ENCODE measurements at places on chromosomes 5 and 9. TPM values are rescaled to one million over a fixed set of nuclear protein-coding genes. Genes with fewer than 3 reads are reported as not detected.

DNA sequence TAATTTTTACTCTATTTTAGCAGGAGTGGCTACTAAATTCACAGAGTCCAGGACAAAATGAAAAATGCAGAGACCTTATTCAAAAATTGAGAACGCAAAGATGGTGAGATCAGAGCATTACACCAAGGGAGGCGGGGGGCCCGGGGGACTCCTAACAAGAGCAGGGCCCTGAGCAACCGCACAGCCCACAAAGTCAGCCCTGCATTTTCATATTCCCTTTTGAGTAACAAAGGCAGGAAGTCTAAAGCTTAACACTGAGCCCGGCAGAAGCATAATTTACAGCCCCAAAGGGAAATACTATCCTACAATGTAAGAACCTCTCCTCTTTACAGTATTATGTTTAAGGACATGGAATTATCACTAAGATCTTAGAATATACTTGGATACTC is 69.4 kb downstream of the TLE1 start:
- no peak for DNase-seq

DNA sequence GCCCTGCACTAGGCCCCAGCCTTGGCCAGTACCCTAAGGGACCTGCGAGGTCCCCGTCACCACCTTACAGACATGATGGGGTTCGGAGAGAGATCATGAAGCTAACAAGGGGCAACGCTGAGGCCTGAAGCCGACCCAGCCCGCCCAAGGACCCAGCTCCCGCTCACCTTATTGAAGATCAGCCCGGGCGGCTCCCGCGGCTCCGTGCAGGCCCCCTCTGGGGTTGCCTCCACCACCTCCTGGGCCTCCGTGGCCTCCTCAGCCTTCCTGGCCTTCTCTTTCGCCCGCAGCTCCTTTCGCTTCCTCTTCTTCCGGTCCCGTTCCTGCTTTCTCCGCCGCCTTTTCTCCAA is 3.6 kb downstream of the SURF6 start:
- DNase-seq: no peak

- DNase-seq: no peak
Observed at GRCh38 chr5:93954421-93955069, 213.1 kb upstream of the POU5F2 start.

DNA sequence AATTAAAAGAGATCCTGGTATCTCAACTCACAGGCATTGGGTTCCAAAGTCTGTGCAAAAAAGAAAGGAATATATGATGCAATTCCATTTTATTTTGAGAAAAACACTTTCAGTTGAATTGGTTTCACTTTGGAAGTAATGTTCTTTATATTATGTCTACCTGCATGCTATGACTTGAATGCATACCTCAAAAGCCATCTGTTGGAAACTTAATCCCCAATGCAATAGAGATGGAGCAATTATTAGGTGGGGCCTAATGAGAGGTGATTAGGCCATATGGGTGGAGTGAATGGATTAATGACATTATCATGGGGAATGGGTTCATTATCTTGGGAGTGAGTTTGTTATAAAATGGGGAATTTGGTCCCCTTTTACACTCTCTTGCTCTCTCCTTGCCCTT is 293.3 kb downstream of the CSNK1G3 start:
- DNase-seq: no peak

Gene CYSRT1
- 1.6 TPM for total RNA-seq

Gene UGT3A1
- total RNA-seq: not detected

DNA sequence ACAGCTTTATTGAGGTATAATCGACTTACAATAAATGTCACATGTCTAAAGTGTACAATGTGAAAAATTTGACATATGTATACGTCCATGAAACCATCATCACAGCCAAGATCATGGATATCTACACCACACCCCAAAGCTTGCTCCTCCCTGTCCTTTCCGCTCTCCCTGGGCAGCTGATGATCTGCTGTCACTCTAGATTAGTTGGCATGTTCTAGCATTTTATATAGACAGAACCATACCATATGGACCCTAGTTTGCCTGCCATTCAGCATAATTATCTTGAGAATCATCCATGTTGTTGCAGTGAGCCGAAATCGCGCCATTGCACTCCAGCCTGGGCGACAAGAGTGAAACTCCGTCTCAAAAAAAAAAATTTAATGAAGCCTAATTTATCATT is 42.5 kb downstream of the ERGIC1 start:
- no peak for DNase-seq

- no peak for DNase-seq
Observed at GRCh38 chr5:746258-746761, 38.2 kb downstream of the ZDHHC11B start.

DNA sequence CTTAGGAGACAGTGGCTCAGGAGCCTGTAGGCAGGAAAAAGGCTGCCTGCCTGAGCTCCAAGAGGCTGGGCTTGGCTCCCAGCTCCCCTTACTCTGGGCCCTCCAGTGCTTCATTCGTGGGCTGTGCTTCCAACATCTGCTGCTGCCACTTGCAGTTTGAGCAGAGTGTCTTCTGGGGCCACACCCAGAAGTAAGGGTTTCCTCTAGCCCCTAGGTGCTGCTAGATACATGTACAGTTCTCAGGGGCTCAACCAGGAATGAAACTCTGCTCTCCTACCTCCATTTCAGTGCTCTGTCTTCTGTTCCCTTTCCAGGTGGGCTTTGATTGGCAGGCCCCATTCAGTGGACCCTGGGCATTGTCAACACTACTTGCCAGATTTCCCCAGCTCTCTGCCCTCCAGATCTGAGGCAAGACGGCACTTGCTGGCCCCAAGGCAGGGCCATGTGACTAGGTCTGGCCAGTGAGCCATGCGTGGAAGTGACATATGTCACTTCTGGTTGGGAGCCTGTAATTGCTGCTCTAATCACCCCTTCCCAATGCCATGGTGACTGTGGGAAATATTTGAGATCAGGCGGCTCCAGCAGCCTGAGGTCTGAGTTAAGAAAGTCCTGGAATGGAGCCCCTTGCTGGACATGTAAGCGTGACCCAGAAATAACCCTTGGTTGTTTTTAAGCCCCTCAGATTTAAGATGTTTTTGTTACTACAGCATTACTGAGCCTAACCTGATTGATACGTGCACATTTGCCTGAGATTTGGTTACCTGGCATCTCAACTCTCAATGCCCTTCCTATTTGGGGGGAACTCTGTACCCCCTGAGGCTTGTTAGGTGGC is 9.4 kb upstream of the BOD1 start:
- DNase-seq: no peak

Gene MAPK9
- total RNA-seq: 24.0 TPM

- no peak for DNase-seq
Observed at GRCh38 chr9:86315078-86315477, 32.7 kb upstream of the ISCA1 start.

Gene BARHL1
- total RNA-seq: not detected

DNA sequence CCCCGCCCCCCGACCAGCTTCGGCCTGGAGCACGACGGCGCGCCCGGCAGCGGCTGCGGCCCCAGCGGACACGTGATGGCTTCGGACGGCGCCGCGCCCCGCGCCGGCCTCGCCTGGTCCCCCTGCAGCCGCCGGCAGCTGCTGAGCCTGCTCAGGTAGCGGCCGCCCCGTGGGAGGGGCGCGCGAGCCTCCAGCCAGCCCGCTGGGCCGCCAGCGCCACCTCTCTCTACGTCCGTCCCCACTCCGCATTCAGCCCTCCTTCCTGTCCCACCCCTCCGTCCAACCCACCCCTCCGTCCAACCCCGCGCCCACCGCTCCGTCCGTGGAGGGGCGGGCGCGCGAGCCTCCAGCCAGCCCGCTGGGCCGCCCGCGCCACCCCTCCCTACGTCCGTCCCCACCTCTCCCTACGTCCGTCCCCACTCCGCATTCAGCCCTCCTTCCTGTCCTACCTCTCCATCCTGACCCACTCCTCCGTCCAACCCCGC is 6.5 kb downstream of the ADAMTS13 start:
- DNase-seq: no peak

GRCh38 chr5:61311056-61311610 is 20.9 kb upstream of the ZSWIM6 start:
- no peak for DNase-seq

DNA sequence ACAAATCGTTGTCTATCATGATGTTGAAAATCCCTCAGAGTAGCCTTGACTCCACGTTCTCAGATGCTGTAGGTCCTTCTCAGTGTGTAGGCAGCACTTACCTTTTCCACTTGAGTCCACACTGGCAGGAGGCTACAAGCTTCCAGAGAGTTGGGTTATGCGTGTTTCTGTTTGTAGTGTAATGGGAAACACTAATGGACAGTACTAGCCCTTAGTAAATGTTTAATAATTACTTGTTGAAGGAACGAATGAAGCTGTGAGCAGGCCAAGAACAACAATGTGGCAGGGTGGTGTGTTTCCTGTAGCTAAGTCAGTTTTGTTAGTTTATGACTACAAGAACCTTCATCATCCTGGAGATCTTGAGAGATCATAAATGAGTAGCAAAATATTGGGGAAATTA is 83.5 kb downstream of the ARHGAP26 start:
- no peak for DNase-seq

DNA sequence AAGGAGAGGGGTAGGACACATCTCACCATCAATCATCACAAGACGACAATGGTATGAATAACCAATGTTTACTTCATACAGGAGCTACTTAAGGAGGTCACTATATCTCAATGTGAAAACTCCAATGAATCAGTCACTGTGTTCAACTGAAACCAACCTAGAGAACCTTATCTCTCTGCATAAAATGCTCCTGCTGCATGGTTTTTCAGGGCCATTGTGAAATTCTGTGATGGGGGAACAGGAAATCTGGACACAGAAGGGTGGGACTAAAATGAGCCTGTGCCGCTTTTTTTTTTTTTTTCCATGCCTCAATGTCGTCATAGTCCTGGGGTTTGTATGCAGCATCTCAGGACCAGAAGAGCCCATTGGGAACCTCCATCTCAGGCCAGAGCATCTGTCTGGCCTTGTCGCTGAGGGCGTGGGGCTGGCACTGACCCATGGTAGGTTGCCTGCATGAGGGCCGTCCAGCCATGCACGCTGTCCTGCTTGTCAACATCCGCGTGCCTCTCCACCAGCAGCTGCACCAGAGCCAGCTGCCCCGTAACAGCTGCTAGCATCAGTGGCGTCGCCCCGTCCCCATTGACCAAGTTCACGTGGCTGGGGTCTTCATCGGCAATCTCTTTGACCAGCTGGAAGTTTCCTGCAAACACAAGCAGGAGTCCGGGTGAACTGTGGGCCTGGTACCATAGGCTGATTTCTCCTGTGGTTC is 12.7 kb downstream of the ANKS6 start:
- no peak for DNase-seq

GRCh38 chr9:134355561-134356279 is 29.5 kb downstream of the RXRA start:
- DNase-seq: peak; percentile 68

GRCh38 chr5:146799231-146799630 is 79.3 kb downstream of the PPP2R2B start:
- no peak for DNase-seq

Gene RGS14
- 48.9 TPM for total RNA-seq

DNA sequence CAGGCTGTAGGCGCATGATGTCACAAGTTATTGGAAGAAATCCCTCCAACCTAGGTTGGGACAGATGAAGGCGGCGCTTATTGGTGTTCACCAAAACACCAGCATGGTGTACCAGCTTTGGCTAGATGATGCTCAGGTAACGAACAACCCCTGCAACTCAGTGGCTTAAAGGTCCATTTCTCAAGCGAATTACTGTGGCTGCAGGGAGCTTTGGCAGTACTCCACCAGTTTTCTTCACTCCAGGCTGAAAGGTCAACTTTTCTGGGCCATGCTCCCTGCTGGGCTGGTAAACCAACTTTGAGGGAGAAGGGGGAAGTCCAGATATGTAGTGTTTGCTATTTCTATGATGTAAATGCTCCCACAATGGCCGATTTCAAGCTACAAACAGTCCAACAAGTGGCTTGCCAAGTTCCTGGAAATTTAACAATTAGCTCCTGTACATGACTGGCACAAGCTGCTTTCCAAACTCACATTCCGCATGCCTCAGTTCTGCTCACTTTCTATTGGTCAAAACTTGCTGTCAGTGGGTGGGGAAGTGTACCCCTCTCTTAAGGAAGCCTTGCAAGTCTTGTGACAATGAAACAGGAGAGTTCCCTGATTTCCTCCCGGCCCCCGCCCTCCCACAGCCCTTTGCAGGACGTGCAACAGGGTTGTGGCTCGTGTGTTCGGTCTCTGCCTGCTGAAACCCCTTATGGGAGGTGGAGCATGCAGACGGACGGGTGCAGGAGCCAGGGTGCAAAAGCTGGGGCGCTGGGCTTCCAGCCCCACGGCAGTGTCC is 588 bp upstream of the ZBED3 start:
- no peak for DNase-seq

DNA sequence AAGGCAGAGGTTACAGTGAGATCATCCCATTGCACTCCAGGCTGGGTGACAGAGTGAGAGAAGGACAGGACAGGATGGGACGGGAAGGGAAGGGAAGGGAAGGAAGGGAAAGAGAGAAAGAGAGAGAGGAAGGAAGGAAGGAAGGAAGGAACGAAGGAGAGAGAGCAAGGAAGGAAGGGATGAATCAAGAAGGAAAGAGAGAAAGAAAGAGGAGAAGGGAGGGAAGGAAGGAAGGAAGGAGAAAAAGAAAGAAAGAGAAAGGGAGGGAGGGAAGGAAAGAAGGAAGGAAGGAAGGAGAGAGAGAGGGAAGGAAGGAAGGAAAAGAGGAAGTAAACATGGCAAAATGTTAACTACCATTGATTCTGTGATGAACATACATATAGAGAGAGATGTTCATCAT is 28.8 kb downstream of the SGTB start:
- no peak for DNase-seq

DNA sequence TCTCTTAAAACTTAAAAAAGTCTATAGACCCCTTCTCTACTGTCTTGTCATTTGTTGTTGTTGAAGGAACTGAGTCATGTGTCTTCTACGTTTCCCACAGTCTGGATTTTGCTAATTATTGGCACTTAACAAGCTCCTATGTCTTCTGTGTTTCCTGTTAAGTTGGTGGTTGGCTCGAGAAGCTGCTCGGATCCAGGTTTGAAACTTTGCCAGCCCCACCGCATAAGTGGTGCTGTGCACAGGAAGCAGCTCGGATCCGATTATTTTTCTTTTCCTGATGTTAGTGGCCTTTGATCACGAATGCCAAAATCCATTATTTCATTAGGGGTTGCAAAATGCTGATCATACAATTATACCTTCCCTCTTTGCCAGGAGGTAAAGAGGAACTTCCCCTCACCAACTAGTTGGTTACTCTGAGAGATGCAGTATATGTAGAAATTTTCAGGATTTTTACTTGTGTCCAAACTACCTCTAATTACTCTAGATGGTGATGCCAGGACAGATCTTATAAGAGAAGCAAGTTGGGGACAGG is 186.5 kb downstream of the NSG2 start:
- no peak for DNase-seq

GRCh38 chr5:59466271-59466670 is 427.3 kb downstream of the PDE4D start:
- no peak for DNase-seq

DNA sequence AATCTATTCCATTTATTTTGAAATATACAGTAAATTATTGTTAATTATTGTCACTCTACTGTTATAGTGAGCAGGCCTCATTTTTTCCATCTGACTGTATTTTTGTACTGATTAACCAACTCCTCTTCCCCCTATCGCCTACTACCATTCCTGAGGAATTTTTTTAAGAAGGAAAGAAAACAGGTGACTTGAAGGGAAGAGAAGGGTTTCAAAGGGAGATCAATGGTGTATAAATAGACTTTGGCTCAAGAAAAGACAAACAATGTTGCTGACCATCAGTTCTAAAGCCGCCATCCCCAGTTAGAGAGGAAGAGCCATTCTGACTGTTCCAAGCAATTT is 69.7 kb downstream of the BAAT start:
- DNase-seq: no peak

Gene ABCA1
- total RNA-seq: 2.0 TPM
